K562 (cell line): ENCODE measurements at places on chromosomes 4 and X.
A peak's percentile ranks its signal among the peaks of the same experiment; 100 is the strongest.

- no peak for DNase-seq
Observed at GRCh38 chr4:177052211-177052934, 257.3 kb upstream of the NEIL3 start.

DNA sequence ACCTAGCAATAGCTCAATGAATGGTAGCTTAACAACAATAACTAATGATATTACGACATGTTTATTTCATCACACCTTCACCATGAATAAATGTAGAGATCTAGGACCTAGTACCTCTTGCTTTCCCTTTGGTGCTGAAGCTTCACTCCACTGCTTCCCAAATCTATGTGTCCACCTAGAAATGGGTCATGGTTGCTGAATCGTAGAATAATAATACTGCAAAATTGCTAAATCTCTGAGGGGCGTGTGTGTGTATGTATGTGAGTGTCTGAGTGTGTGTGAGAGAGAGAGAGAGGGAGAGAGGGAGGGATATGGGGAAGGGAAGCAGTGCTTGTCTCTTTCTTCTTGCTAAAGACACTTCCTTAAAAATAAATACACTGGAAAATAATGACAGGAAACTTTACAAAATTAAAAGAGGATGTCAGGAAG is 109.3 kb upstream of the BMP2K start:
- no peak for DNase-seq

- DNase-seq: no peak
Observed at GRCh38 chr4:2059726-2060602, 837 bp downstream of the NAT8L start.

DNA sequence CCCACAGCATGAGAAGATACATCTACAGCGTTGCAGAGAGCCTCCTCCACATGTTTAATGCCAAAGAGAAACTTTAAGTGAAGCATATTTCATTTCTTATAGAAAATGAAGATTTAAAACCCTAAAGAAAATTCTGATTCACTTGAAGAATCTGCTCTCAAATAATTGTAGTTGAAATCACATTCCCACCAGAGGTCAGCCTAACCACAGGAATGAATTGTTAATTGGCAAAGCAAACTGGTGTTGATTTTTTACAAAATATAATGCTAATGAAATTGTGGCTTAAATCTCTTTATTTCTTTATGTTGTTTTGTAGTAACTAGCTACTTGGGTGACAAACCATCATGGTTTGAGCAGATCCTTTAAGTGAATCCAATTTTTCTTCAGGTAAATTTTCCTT is 31.1 kb upstream of the WDR17 start:
- no peak for DNase-seq

DNA sequence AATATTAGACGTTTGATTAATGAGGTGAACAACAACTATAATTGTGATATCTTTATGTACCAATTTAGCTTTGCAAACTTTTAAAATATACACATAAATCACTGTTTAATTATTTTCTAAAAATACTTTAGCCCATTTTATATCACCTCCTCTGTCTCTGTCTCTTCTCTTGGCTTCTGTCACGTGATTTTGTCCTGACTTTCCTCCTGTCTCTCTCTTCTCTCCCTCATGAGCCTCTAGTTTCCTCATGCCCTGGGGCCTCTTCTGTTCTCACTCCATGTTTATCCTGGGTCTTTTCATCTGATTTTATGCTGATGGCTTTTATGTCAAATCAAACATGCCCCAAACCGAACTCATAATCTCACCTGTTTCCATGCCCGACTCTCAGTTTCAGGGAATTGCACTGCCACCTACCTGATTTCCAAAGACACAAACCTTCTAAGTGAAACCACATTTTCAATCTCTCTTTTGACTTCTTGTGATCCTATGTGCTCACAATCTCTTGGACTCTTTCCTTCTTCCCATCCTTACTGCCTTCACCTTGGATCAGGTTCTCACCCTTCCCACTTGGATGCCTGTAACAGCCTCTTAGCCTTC is 303.0 kb upstream of the GALNT7 start:
- no peak for DNase-seq

- no peak for DNase-seq
Observed at GRCh38 chr4:152831416-152831815, 51.7 kb downstream of the ARFIP1 start.

GRCh38 chr4:154254999-154255398 is 236.6 kb downstream of the DCHS2 start:
- DNase-seq: no peak

GRCh38 chr4:54082168-54082567 is 17.8 kb upstream of the CHIC2 start:
- no peak for DNase-seq

GRCh38 chr4:40201898-40202297 is 5.1 kb downstream of the RHOH start:
- no peak for DNase-seq

DNA sequence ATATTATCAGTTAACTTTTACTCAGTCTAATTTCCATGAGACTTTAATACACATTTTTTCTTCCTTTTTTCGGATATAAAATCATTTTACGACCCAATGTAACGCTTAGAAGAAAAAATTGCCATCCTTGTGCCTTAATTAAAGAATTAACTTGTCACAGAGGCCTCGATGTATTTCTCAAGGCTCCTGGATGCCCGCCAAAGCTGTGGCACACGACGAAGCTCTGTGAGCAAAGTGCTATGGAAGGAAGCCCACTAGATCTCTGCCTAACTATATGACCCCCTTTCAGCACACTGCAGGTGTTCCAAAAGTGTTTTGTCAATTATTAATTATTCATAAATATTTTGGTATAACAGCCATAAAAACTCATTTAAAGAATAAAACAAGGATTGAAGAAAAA is 54.4 kb downstream of the TAPT1 start:
- DNase-seq: no peak

DNA sequence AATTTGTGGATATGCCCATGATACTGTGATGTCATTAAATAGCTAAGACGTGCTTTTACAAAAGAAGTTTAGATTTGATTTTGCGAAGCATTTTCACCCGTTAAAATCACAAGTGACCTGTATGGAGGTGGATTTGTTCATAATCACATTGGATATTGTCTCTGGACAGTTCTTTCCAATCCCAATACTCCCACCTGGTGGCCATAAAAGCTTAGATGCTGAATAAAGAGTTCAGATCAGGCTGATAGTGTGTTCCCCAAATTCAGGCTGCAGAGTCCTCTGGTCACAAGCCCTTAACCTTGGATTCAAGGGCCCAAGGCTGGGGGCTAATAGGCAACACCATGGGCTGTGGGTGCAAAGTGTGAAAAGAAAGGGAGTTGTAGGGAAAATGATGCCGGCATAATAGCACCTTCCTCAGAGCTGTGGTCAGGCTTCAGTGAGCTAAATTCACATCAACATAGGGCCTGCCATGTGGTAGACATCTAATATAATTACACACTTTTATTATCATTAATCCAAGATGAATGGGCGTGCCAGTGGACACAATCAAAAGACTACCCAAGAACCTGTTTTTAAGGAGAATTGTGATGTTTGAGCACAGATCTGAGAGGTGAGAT is 28.1 kb downstream of the SMIM43 start:
- peak; percentile 50 for DNase-seq

- DNase-seq: no peak
Observed at GRCh38 chr4:93000910-93001309, 697.1 kb downstream of the GRID2 start.

DNA sequence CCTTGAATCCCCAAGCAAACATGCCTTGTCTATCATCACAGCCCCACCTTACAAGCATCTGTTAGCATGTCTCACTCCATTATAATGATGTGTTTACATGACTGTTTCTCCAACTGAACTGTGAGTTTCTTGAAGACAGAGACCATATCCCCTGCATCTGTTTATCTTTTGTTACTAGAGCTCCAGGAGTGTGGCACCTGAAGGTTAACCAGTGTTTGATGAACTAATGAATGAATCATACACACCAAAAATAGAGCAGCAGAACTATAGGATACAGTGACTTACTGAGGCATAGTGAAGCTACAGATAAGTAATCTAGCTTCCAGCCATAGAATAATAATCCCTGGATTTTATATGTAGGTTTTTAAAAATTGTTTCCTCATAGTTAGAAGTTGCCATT is 331.0 kb downstream of the PCDH7 start:
- DNase-seq: no peak

DNA sequence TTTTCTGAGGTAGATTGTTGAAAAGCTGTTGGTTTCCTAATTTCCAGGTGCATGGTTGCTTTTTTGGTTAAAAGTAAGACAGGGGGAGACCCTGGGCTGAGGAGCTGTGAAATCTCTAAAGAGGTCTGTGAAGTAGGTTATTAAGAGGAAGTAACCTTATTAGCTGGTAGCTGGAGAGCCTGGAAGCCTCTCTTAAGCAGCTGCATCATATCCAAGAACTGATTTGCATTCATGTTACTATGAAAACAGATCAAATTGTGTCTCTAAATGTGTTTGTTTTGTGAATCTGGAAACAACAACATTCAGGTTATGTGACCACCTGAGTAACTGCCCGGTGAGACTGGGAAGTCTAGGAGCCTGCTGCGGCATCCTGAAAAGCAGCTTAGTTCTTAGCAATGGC is 54.1 kb downstream of the ARHGAP10 start:
- no peak for DNase-seq

GRCh38 chrX:102849396-102849795 is 87.7 kb upstream of the RAB40AL start:
- DNase-seq: no peak

DNA sequence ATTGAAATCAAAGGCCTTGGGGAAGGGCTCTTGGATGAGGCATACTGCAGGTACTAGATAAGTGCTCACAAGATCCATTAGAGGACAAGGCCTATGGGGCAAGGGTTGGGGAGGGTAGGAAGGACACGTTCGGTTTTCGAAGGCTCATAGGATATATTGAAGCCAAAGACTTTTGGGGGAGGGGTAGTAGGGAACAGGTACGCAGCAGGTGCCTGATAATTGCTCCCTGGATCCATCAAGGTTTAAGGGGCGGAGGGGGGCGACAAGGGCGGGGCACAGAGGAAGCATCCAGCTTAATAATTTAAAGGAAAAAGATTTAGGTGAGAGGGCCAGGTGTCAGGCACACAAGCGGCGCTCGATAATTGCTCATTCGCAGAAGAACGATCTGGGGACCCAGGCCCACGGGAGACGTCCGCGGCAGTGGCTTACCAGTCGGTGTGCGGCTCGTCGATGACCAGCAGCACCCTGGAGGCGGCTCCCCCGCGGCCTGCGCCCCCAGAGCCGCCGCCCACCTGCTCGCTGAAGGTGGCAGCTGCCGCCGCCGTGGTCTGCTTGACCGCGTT is 653 bp downstream of the SYN1 start:
- DNase-seq: no peak

DNA sequence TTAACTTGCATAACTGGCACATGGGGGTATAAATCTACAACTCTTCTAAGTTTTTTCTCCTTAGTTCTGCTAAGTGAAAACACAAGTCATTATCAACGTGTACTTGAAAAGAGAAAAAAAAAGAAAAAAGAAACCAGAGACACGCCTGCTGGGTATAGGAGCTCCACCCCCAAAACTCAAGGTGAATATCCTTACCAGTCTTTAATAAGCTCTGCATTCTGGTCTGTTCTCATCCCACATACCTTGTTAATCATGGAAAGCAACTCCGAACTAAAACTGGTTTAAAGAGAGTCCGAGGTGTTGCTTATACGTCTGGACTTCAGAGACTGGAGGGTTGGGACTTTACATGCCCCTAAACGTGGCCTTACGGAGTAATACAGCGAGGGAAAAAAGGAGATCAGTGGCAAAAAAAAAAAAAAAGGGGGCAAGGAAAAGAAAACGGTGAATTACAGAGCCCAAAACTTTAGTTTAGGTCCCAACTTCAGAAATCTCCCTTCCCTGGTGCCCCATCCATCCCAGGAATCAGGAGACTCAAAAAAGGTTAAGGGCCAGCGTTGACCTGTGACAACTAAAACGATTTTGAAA is 1.0 kb downstream of the PGRMC2 start:
- peak; percentile 56 for DNase-seq

GRCh38 chr4:48905363-48906015 is 1.1 kb downstream of the OCIAD2 start:
- no peak for DNase-seq

GRCh38 chr4:119116925-119117900 is 18.4 kb upstream of the MYOZ2 start:
- DNase-seq: no peak

DNA sequence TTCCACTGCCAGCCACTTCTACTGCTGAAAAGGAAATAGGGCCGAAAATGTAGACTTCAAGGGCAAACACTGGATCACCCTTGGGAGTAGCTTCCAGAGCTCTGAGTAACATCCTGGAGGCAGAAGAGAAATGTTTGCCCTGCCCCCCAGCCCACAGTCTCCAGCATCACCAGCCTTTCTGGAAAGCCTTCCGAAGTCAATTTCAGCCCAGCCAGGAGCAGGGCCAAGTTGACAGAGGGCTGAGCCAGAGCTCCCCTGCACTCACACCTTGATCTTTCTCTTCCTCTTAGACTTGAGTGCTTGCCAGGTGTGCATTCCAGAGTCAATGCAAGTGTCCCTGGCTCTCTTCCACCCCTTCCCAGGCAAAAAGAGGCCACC is 35.2 kb downstream of the SLC25A5 start:
- no peak for DNase-seq

GRCh38 chrX:37666516-37666915 is 19.1 kb upstream of the XK start:
- DNase-seq: no peak

- DNase-seq: no peak
Observed at GRCh38 chr4:1556541-1557220, 127.4 kb downstream of the FAM53A start.
